ENCODE measurements at places on chromosomes 16 and 17.

DNA sequence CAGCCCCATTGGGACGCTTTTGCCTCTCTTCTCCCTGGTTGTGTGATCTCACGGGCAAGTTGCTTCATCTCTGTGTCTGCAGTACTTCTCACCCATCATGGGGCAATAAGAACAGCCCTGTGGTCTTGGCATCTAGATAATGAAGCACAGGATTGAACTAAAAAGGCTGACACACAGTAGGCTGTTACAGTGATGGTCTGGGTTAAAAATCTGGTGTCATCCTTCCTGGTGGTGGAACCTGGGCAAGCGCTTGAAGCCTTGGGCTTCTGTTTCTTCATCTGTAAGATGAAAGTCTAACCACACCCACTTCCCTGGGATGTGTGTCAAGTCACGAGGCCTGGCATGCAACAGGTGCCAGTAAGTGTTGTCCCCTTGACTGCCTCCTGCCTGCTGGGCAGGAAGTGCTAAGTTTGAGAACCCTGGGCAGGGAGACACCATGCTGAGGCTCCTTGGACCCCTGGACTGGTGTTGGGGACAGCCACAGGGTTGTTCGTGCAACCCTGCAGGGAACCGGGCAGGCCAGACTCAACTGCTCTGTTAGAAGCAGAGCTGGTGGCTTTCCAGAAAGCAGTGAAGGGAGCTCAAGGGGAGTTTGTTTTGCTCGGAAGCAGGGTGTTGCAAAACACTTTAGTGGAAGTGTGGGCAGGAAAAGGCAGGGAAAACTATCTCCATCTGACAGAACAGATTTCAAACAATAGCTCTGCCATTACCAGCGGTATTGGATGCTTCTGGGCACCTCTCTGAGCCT, 5.9 kb upstream of the MAP2K3 start:
- DNase-seq = no peak

- DNase-seq = no peak
Measured at GRCh38 chr16:30443631-30444030, 2.0 kb downstream of the SEPHS2 start.

DNA sequence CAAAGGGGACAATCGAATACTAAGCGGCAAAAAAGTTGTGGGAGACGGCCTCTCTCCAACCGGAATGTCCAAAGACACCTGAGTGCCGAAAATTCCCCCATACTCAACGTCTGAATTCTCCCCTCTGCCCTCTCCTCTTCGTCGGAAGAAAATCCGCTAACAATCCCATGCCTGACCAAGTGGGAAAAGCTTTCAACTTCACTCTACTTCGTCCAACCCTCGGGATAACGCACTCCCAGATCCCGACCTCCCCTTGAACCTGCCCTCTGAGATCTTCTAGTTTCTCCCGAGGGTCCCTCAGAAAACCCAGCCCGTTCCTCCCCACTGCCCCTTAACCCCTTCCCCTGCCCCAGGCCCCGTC, 961 bp downstream of the AMFR start:
- no peak for DNase-seq

- no peak for DNase-seq
Measured at GRCh38 chr17:80408872-80409271, 6.1 kb upstream of the ENDOV start.

DNA sequence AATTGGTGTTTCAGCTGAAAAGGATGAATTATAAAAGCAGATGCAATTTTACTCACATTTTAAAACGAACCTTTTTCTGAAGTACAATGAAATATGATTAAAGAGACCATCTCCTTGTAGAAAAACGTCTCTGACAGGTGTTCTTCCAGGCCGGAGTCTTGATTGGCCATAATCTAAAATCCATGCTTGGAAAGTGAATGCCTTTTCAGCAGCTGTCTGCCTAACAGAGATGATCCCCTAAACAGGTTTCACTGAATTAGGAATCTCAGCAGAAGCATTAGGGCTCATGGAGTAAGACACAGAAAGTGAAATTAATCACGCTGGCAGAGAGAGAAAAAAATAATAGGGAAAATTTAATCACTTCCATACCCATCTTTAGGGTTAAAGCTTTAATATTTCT, 39.3 kb upstream of the IRX5 start:
- DNase-seq = no peak

GRCh38 chr17:32558997-32559650, 72.3 kb downstream of the CDK5R1 start:
- DNase-seq = no peak

- no peak for DNase-seq
Measured at GRCh38 chr17:20267459-20267842, 199.9 kb downstream of the LGALS9B start.

DNA sequence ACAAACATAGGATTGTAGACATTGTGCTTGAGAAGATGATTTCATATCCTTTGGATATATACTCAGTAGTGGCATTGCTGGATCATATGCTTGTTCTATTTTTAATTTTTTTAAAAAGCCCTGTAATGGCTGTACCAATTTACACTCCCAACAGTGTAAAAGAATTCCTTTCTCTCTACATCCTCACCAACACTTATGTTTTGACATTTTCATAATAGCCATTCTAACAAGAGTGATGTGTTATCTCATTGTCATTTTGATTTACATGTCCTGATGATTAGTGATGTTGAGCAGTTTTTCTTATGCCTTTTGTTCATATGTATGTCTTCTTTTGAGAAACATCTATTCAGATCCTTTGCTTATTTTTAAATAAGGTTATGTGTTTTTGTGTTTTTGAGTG, 1039.2 kb upstream of the GOT2 start:
- no peak for DNase-seq

DNA sequence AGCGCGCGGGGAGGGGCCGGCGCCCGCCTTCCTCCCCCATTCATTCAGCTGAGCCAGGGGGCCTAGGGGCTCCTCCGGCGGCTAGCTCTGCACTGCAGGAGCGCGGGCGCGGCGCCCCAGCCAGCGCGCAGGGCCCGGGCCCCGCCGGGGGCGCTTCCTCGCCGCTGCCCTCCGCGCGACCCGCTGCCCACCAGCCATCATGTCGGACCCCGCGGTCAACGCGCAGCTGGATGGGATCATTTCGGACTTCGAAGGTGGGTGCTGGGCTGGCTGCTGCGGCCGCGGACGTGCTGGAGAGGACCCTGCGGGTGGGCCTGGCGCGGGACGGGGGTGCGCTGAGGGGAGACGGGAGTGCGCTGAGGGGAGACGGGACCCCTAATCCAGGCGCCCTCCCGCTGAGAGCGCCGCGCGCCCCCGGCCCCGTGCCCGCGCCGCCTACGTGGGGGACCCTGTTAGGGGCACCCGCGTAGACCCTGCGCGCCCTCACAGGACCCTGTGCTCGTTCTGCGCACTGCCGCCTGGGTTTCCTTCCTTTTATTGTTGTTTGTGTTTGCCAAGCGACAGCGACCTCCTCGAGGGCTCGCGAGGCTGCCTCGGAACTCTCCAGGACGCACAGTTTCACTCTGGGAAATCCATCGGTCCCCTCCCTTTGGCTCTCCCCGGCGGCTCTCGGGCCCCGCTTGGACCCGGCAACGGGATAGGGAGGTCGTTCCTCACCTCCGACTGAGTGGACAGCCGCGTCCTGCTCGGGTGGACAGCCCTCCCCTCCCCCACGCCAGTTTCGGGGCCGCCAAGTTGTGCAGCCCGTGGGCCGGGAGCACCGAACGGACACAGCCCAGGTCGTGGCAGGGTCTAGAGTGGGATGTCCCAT, 232.8 kb downstream of the SEC14L1 start:
- no peak for DNase-seq

GRCh38 chr17:56358651-56359050, 205.4 kb downstream of the ANKFN1 start:
- no peak for DNase-seq

DNA sequence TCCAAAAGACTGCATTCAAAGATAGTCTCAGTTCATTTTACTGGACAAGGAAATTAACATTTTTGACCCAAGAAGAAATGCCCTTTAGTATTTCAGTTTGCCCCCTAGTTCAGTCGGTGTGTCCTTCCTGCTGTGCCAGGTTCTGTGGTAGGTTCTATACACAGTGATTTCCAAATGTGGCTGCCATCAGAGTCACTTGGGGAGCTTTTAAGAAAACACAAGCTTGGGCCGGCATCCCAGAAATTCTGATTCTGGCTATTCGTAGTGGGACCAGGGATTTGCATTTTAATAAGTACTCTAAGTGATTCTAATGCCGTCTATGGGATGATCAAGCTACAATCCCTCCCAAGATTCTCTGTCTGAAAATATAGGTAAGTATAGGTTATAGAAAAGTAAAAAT, 10.2 kb downstream of the RSPRY1 start:
- no peak for DNase-seq

DNA sequence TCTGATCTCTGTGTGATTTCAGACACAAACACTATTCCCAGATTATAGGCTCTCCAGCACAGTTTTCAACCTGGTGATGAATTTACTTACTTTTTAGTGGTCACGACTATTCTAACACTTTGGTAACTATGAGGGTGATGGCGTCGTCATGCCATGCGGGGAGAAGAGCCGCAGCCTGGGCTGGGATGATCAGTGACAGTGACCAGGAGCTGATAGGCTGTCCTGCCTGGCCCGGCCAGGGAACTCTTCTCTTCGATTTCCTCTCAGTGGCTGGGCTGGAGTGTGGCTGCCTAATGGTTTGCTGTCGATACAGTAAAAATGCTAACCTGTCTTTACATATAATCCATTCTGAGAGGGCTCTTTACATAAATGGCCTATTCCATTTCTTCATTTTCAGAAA, 113.1 kb downstream of the IRX3 start:
- no peak for DNase-seq

DNA sequence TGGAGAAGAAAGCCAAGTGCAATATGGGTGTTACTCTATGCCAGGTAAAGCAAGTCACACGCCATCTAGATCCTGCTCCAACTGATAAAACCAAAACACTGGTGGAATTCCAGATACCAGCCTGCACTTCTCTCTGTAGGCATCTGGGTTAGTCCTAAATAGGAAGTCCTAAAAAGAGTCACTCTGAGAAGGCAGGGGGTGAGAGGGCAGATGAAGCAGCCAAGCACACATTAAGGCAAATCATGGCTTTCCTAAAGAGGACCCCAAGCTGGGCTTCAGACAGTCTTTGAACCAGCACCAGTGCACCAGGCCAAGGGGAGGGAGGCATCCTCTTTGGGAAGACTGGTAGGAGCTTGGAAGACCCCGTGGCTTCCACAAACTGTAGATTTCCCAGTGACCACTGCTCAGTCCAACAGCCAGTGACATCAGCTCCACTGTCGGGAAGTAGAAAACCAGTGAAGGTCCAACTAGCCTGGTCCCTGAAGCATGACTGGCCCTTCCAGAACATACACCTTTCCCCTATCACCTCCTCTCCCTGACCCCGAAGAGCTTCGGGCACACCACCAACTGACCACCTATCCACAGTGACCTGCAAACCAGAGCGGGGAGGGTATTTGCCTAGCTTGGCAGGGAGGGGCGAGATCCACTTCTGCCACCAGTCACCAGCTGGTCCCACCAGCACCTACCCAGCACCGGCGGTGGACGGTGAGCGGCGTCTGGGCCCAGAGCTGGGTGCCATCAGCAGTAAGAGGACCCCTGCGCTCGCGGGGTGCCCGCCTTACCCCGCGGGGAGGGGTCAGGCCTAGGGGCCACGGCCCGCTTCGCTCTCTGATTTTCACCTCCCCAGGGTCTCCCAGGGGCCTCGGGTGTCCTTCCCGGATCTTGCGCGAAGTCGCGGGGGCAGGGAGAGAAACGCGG, 1.0 kb downstream of the LITAF start:
- no peak for DNase-seq

GRCh38 chr17:82343560-82343959, 10.0 kb upstream of the SECTM1 start:
- no peak for DNase-seq

GRCh38 chr17:40932608-40933007, 4.8 kb downstream of the KRT23 start:
- DNase-seq = no peak

- DNase-seq = no peak
Measured at GRCh38 chr17:21039839-21040575, 2.8 kb downstream of the USP22 start.

DNA sequence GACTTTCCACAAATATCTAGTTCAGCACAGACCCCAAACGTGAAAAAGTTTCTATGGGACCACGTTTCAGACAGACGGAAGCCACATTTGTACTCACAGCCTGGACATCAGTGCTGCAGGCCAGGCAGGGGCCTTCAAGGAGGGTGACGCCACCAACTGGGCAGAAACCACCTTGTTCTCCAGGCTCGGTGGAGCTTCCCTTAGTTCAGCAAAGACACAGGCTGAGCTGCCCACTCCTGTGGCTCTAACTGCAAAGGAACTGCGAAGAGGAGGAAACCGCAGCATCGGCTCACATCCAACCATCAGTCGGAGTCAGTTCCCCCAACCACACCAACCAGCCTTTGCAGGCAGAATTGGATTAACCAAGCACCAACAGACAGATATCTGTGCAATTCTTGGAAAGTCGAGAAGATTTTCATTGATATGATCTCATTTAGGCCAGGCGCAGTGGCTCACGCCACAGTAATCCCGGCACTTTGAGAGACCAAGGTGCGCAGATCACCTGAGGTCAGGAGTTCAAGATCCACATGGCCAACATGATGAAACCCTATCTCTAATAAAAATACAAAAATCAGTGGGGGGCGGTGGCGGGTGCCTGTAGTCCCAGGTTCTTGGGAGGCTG, 73.3 kb upstream of the CNEP1R1 start:
- no peak for DNase-seq

DNA sequence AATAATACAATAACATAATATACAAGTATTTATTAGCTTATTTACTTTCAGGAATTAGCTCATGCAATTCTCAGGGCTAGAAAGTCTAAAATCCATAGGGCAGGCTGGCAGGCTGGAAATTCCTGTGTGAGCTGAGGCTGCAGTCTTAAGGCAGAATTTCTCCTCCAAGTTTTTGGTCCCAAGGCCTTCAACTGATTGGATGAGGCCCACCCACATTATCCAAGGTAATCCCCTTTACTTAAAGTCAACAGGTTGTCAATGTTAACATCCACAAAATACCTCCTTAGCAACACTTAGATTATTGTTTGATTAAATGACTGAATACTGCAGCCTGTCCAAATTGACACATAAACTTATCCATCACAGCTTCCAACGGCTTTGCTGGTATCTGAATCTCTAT, 32.9 kb upstream of the SOX9 start:
- no peak for DNase-seq

GRCh38 chr17:565521-565920, 149.1 kb downstream of the VPS53 start:
- DNase-seq = no peak

- DNase-seq = no peak
Measured at GRCh38 chr16:11402745-11403533, 57.7 kb downstream of the RMI2 start.

GRCh38 chr17:74447628-74448159, 15.8 kb downstream of the GPRC5C start:
- no peak for DNase-seq
